Activated CD8-positive, alpha-beta T cell treated with anti-CD3 and anti-CD28 coated beads, Interleukin-2, amount 10 ng/mL, durations not matched to agents 7 days and 5 days (primary cell): ENCODE measurements at places on chromosomes 1 and 21. TPM values are rescaled to one million over a fixed set of nuclear protein-coding genes. Genes with fewer than 3 reads are reported as not detected.

- no peak overlapping the region for H3K27ac ChIP-seq
- H3K27me3 ChIP-seq = no peaks in the 10 kb centered on the region
- H3K36me3 ChIP-seq = peaks cover 34% of the 10 kb centered on the region
- H3K4me1 ChIP-seq = peaks cover 28% of the 10 kb centered on the region
- DNase-seq = peak; percentile 70
These were observed 12.2 kb downstream of the KIAA0319L start for GRCh38 chr1:35544976-35545375.

- no peak overlapping the region for H3K4me3 ChIP-seq
- peak; percentile 68 for DNase-seq
- peaks cover 7% of the 10 kb centered on the region for H3K27me3 ChIP-seq
- no peak overlapping the region for H3K27ac ChIP-seq
These were observed 6.6 kb downstream of the CCDC190 start for GRCh38 chr1:162854245-162854882.

GRCh38 chr1:29753771-29754572, 517.6 kb downstream of the PTPRU start:
- H3K4me3 ChIP-seq = no peak overlapping the region
- H3K27ac ChIP-seq = no peak overlapping the region

Gene RHBG
- total RNA-seq = not detected
